ENCODE measurements at places on chromosomes 6 and 20. TPM values are rescaled to one million over a fixed set of nuclear protein-coding genes. Genes with fewer than 3 reads are reported as not detected.
A peak's percentile ranks its signal among the peaks of the same experiment; 100 is the strongest.

GRCh38 chr6:42428326-42429041 lies 23.2 kb downstream of the TRERF1 start:
- no peak overlapping the region for H3K4me3 ChIP-seq
- H3K27ac ChIP-seq = peak overlapping the region; percentile 40
- H3K36me3 ChIP-seq = no peaks in the 10 kb centered on the region
- DNase-seq = no peak

GRCh38 chr20:20076297-20077065 lies 24.1 kb downstream of the CFAP61 start:
- H3K4me1 ChIP-seq = no peaks in the 10 kb centered on the region
- DNase-seq = no peak
- no peak overlapping the region for H3K27ac ChIP-seq
- H3K36me3 ChIP-seq = no peaks in the 10 kb centered on the region

DNA sequence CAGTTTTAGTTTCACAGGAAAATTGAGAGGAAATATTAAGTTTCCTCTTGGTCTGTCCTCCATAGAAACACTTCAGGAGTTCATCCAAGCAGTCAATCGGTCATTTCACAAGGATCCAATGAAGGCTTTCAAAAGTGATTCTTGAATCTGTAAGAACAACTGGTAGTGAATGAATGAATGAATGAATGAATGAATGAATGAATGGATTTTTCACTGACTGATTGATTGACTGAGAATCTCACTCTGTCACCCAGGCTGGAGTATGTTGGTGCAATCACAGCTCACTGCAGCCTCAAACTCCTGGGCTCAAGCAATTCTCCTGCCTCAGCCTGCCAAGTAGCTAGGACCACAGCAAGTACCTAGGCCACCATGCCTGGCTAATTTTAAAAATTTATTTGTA lies 39.4 kb upstream of the TAF8 start:
- H3K4me3 ChIP-seq = no peak overlapping the region
- H3K4me1 ChIP-seq = peaks cover 14% of the 10 kb centered on the region
- no peaks in the 10 kb centered on the region for H3K27me3 ChIP-seq
- H3K36me3 ChIP-seq = no peaks in the 10 kb centered on the region

DNA sequence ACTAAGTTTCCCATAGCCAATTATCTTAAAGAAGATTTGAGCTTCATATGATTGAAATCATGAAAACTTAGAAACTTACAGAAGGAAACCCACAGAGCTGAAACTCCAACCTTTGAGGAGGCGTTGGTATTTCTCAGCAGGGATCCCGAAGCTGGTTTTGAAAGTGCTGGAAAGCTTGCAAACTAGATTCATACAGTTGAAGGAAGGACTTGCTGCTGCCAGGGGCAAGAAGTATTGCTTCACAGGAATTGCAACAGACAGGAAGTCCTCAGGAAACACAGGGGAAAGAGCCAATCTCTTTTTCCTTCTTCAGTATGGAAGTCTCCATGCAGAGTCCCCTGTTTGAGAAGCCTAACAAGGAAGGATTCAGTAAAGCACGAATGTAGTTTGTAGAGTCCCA lies 419.7 kb downstream of the CD109 start:
- no peaks in the 10 kb centered on the region for H3K36me3 ChIP-seq
- no peaks in the 10 kb centered on the region for H3K4me1 ChIP-seq
- no peaks in the 10 kb centered on the region for H3K27me3 ChIP-seq
- H3K4me3 ChIP-seq = no peak overlapping the region
- H3K27ac ChIP-seq = no peak overlapping the region

Gene OR12D3
- total RNA-seq = not detected

Gene ADGRF4
- total RNA-seq = 10.1 TPM

Gene CLVS2
- total RNA-seq = 1.5 TPM

Gene MYL9
- total RNA-seq = 246 TPM

GRCh38 chr6:104574135-104574750 lies 285.5 kb downstream of the HACE1 start:
- no peaks in the 10 kb centered on the region for H3K4me1 ChIP-seq
- no peak overlapping the region for H3K4me3 ChIP-seq
- DNase-seq = no peak
- H3K36me3 ChIP-seq = no peaks in the 10 kb centered on the region
- no peaks in the 10 kb centered on the region for H3K27me3 ChIP-seq
- no peak overlapping the region for H3K27ac ChIP-seq

DNA sequence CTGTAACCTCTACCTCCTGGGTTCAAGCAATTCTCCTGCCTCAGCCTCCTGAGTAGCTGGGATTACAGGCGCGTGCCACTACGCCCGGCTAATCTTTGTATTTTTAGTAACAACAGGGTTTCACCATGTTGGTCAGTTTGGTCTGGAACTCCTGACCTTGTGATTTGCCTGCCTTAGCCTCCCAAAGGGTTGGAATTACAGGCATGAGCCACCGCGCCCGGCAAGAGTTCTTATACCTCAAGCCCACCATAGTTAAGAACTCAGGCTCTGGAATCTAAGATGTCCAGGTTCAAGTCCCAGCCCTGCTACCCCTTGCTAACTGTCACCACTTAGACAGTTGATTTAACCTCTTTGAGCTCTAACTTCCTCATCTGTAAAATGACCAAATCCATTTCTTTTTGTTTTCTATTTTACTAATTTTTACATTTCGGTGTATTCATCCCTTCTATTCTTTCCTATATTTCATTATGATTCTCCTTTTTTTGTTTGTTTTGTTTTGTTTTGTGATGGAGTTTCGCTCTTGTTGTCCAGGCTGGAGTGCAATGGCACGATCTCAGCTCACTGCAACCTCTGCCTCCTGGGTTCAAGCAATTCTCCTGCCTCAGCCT lies 104.8 kb upstream of the ZNF217 start:
- no peaks in the 10 kb centered on the region for H3K4me1 ChIP-seq
- no peak overlapping the region for H3K4me3 ChIP-seq
- H3K36me3 ChIP-seq = no peaks in the 10 kb centered on the region
- H3K27ac ChIP-seq = no peak overlapping the region

Gene CNR1
- 6.1 TPM for total RNA-seq

DNA sequence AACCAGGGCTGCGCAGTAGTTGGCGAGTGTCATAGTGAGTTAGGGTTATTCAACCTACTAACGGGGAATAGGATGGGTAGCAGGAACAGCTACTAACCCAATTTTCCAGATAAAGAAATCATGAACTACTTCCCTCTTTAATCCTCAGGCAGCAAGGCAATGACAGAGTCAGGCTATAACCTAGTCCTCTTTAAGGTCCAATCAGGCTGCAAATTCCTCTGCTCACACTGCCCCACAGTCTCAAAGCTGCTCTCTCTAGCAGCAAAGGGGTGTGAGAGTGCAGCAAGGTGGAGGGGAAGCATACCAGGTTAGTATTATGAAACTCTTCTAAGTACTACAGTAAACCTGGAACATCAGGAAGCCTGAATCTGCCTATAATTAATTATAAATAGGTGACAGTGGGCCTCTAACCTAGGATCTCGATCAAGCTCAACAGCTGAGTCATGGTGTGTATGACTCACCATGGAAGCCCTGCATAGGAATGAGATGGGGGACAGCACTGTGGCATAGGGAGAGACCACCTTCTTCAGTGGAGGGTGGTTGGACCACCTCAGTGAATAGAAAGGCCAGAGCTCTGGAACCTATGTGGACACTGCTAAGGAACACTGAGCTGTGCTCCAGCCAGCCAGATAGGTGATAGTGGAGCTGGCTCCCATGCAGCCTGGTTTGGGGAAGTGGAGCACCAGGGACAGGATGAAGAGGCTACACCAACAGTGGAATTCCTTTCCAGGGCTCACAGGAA lies 7.9 kb downstream of the PEX6 start:
- H3K27me3 ChIP-seq = no peaks in the 10 kb centered on the region
- DNase-seq = no peak
- H3K4me1 ChIP-seq = peaks cover 6% of the 10 kb centered on the region
- no peak overlapping the region for H3K4me3 ChIP-seq

Gene LHFPL5
- not detected for total RNA-seq

Gene CCN6
- not detected for total RNA-seq

DNA sequence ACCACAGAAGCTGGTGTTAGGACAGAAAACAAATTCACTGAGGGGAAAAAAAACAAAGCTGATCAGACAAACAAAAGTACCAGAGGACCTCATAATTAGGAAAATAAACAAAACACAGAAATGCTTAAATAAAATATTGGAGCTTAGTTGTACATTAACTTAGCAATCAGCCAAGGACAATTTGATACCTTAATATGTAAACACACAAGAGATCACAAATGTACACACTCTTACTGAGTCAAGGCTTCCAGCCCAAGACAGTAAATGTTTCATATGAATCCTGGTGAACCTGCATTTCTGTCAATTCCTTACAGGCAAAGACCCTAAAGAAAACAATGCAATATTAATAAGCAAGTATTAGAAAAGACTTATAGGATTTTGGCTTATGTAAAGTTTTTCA lies 62.0 kb upstream of the SPTLC3 start:
- H3K4me1 ChIP-seq = no peaks in the 10 kb centered on the region
- H3K27me3 ChIP-seq = no peaks in the 10 kb centered on the region
- no peaks in the 10 kb centered on the region for H3K36me3 ChIP-seq
- no peak for DNase-seq
